ENCODE measurements at places on chromosomes 4 and X.
A peak's percentile ranks its signal among the peaks of the same experiment; 100 is the strongest.

DNA sequence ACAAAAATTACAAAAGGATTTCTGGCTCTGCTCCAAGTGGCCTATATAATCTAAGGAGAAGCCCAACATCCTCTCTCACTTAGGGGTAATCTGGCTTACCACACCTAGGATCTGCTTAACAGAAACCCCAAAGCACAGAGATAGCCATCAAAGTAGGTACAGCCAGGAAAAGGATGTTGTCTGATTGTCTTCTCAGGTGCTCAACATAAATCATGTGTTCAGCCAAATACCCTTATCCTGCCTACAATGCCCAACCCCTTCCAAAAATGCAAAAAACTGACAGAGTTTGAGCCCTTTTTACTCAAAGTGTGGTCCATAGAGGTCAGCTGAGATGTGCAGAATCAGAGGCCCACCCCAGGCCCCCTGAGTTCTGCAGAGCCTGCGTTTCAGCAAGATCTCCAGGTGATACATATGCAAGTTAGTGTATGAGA, 53.9 kb downstream of the PPM1K start:
- no peak for DNase-seq

DNA sequence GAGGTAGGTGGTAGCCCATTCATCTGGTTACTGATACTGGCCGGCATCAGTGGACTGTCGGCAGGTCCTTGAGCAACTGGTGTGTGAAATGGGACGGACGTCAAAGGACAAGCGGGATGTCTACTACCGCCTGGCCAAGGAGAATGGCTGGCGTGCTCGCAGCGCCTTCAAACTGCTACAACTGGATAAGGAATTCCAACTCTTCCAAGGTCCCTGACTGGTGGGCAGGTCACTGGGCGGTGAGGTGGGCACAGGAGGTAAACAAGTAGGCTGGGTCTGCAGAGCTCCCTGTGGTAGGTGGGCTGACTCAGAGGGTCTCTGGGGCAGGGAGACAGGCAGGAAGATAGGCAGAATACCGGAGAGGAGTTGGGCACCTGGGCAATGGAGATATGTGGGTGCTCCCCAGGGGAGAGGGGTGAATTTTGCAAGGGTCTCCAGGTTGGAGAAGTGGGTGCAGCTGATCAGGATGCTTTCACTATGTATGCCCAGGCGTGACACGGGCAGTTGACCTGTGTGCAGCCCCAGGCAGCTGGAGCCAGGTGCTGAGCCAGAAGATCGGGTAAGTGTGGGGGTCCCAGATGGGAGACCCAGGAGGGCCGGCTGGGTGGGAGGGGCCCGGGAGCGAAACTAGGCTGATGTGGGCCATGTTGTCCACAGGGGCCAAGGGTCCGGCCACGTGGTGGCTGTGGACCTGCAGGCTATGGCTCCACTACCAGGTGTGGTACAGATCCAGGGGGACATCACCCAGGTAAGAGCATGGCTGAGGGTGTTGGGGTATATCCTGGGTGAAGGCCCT, 2.2 kb downstream of the FTSJ1 start:
- DNase-seq = no peak

GRCh38 chr4:186730621-186731020, 7.0 kb upstream of the FAT1 start:
- DNase-seq = no peak

- DNase-seq = no peak
Measured at GRCh38 chr4:135250040-135250439, 1048.5 kb upstream of the PABPC4L start.

- DNase-seq = no peak
Measured at GRCh38 chr4:95465010-95465409, 83.8 kb downstream of the UNC5C start.

DNA sequence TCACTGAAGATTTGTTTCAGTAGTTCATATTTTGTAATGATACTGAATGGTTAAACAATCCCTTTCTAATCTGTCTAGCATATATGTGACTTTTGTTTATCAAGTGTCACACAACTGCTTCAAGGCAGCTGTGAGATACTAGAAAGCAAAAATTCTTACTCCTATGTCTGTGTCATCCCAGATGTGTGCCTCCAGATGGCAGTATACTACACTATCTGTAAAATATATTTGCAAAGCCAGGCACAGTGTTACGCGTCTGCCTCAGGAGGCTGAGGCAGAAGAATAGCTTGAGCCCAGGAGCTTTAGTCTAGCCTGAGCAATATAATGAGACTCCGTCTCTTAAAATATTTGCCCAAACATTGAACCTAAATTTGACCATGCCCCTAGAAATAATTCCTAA, 4.0 kb downstream of the NUDT10 start:
- peak; percentile 35 for DNase-seq

GRCh38 chrX:74505437-74505836, 84.1 kb downstream of the SLC16A2 start:
- DNase-seq = no peak

GRCh38 chr4:8191136-8191747, 7.8 kb upstream of the SH3TC1 start:
- DNase-seq = peak; percentile 96

DNA sequence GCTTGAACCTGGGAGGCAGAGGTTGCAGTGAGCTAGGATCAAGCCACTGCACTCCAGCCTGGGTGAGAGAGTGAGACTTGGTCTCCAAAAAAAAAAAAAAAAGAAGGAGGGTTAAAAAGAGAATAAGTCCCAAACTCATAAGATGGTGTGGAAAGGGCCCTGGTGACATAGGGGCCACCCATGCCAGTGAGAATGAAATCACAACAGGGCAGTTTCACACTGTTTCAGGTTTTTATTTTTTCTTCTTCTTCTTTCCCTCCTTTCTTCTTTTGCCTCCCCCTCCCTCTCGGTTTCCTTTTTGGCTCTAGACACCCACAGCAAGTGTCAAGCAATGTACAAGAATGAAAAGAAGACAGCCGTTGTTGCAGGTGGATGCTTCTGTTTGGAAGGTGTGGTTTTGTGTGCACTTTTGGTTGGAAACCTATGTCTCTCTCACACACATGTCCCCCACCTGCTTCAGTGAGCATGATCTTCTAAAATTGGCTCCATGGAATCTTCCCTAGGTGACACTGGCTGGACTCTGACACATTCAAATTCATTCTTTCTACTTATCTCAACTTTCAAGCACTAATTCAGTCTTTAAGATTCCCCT, 14.4 kb upstream of the TLR8 start:
- DNase-seq = no peak

DNA sequence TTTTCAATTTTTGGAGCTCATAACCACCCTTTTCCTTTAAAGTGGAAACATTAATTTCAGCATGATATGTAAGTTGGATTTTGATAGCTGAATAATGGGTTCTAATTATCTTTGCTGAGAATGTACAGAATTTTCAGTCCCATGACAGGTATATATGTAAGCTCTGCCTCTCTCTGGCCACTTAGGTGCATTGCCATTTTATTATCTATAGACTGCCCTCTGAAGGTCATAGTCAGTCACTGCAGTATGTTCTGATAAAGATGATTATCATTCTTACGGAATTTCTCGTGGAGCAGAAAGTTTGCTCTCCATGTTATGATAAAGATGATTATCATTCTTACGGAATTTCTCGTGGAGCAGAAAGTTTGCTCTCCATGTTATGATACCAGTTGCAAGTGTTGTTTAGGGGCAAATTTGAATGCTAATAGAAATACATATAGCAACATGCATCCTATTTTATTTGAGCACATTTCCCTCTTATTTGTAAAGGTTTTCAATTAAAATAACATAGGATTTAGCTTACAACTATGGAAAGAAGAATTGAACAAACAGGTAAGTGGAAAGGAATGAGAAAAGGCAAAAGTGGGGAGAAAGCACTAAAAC, 10.4 kb downstream of the AFP start:
- peak; percentile 79 for DNase-seq
